ENCODE measurements at places on chromosomes 3 and 15. TPM values are rescaled to one million over a fixed set of nuclear protein-coding genes. Genes with fewer than 3 reads are reported as not detected.

The GRIP2 gene
- total RNA-seq = 0.44 TPM

The CISH gene
- 78.1 TPM for total RNA-seq

The GPR62 gene
- 1.8 TPM for total RNA-seq

The SERINC4 gene
- not detected for total RNA-seq

The ADGRG7 gene
- not detected for total RNA-seq

The LRRN1 gene
- total RNA-seq = 1.4 TPM

DNA sequence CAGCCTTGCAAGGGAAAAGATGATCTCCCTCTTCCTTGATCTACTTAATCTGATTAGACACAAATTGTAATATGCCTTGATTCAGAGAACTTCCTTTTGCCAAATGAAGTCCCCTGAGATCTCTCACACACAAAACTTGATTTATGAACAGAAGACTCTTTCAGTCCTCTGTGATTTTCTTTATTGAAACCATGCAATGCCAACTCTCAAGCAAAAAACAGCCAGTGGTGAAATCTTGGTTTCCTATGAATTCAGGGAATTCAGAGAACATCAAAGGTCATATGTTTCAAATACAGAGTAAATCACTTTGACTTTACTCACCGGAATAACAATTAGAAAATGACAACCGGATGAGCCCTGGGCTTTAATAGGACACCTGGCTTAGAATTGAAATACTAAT, 211.7 kb downstream of the ABHD5 start:
- H3K36me3 ChIP-seq = no peaks in the 10 kb centered on the region
- H3K4me1 ChIP-seq = no peaks in the 10 kb centered on the region
- no peak overlapping the region for H3K27ac ChIP-seq
- no peak for DNase-seq
- no peaks in the 10 kb centered on the region for H3K27me3 ChIP-seq

DNA sequence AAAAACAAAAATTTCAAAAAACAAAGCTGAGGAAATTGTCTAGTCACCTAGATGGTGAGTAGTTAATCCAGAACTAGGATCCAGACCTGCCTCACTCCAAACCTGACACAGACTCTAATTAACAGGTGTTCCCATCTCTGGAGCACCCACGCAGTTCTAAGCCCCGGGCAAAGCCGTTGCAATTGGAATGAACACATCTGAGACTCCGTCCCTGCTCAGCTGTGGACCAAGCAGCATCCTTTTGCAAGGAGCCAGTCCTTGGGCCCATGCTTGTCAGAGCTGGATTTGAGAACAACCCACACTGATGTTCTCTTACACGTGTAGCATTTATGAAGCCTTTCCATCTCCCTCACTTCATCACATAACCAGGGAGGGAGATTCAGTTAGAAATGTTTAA, 54.8 kb downstream of the LMCD1 start:
- DNase-seq = no peak
- no peaks in the 10 kb centered on the region for H3K27me3 ChIP-seq
- peaks cover 4% of the 10 kb centered on the region for H3K36me3 ChIP-seq
- H3K4me3 ChIP-seq = no peak overlapping the region
- no peaks in the 10 kb centered on the region for H3K4me1 ChIP-seq

DNA sequence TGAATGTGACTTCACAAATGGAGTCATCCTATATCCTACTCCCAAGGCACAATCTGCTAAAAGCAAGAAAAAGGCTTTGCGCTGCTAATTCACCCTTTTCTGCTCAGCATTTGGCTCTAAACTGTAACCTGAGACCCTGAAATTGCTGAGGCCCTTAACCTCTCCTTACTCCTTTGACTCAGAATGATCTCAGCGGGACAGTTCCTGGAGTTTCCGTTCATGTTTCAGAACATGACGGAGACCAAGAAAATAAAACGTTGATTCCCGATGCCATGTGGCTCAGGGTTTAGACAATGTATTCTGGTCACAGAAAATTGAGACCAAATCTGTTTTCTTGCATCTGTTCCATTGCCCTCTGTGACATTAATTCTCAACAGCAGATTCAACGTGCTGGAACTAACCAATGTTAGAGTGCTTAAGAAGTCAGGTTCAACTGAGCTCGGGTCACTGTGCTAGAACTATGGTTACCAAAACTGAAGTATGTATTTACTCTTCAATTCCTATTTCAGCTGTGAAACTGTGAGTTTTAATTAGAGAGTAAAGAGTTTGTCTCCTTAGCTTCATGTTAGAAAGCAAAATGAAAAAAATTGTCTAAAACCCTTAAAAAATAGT, 45.4 kb upstream of the TMC3 start:
- DNase-seq = no peak
- no peak overlapping the region for H3K27ac ChIP-seq
- H3K36me3 ChIP-seq = no peaks in the 10 kb centered on the region

GRCh38 chr3:130761730-130762311, 15.2 kb upstream of the PIK3R4 start:
- no peak overlapping the region for H3K27ac ChIP-seq
- no peaks in the 10 kb centered on the region for H3K27me3 ChIP-seq
- no peaks in the 10 kb centered on the region for H3K36me3 ChIP-seq
- H3K4me3 ChIP-seq = no peak overlapping the region
- no peaks in the 10 kb centered on the region for H3K4me1 ChIP-seq

DNA sequence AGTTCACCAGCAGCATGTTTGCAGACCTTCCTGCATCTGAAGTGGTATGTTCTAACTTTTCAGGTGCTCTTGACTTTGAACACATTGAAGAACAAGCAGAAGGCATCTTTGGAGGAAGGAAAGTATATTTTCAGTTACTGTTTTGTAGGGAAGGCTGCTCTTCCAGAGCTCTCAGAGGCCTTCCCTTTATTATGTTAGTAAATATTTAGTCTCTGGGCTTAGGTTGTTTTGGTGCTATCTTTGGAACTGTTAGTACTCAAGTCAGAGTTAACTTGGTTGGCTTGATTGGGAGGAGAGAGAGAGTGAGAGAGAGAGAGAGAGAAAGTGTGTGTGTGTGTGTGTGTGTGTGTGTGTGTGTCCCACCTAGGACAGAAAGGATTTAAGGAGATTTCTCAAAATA, 188.2 kb downstream of the ITPR1 start:
- H3K4me3 ChIP-seq = no peak overlapping the region
- no peaks in the 10 kb centered on the region for H3K4me1 ChIP-seq
- H3K27ac ChIP-seq = no peak overlapping the region
- peaks cover 11% of the 10 kb centered on the region for H3K36me3 ChIP-seq
- no peaks in the 10 kb centered on the region for H3K27me3 ChIP-seq
